NCI-H774 (cell line): ENCODE measurements at places on chromosomes 4 and X.

DNA sequence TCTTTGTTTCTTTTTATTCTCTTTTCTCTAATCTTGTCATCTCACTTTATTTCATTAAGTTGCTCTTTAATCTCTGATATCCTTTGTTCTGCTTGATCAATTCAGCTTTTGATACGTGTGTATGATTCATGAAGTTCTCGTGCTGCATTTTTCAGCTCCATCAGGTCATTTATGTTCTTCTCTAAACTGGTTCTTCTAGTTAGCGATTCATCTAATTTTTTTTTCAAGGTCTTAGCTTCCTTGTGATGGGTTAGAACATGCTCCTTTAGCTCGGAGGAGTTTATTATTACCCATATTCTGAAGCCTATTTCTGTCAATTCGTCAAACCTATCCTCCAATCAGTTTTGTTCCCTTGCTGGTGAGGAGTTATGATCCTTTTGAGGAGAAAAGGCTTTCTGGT, 1045.0 kb upstream of the ADGRL3 start:
- DNase-seq: no peak

- DNase-seq: no peak
These were observed 17.3 kb upstream of the BBS12 start for GRCh38 chr4:122715221-122715620.

GRCh38 chrX:135973548-135974278, at the start of gene MMGT1:
Gene MMGT1, minus strand, starts transcription at chrX:135973988. Its CDS starts 313 bp downstream, at chrX:135973675.
- DNase-seq: peak; percentile 93

GRCh38 chr4:90415116-90415515, 287.9 kb downstream of the CCSER1 start:
- DNase-seq: no peak

DNA sequence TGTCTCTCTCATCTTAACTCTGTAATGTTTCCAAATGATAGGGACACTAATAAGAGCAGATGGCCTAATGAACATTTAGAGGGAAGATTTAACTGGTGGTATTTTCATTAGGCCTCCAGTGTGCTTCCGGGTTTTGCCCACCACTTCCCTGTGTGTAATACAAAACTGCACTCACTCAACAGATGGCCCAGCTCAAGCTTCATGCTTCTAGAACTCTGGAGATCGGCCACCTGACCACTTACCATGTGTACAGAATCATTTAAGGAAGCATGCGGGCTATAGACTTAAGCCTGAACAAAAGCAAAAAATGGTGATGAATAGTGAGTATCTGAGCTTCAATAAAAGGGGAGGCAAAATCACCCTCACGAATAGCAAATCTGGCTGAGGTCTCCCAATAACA, 89.3 kb downstream of the SH2D1A start:
- no peak for DNase-seq

DNA sequence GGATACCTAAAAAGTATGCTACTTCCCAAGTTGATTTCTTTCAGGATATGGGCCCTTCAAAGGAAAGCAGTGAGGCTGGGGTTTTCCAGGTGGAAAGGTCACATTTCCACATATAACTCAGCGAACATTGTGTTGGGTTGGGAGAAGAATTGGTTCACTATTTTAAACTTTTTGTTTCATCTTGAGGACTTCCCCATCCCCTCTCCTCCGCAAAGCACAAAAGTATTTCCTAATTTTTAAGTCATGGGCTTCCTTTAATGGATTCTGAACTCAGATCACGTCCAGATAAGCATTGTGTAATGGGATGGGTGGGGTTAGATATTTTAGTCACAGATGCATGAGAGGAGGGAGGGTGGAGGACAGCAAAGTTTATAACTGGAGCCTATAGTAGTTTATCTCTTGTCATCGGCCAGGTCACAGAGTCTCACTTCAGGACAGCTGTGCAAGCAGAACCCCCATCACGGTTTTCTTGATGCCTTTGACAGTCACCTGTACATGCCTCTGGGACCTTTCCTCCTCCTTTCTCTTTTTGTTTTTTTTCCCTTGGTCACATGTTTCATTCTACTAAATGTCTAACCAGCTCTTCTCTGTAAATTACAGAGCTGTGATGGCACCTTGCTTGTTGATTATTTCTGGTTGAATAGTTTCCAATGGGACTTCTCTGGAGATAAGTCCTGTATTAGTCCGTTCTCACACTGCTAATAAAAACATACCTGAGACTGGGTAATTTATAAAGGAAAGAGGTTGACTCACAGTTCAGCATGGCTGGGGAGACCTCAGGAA, 115.4 kb downstream of the PTTG2 start:
- DNase-seq: no peak

DNA sequence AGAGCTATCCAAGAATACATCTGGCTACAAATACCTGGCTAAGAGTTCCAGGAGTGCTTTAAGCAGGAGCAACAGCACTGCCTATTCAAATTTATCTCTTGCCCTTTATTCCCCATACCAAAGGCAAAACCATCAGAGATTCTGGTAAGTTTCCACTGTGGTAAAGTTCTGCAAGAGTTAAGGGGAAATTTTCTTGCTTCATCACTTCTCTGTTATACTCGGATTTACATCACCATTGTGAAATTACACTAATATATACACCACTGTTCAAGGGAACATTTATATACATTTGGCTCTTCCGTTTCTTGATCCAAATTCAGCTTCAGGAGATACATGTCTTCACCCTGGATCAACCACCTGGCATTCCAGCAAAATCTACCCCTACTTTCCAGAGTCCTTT, 70.8 kb upstream of the PTPN13 start:
- DNase-seq: no peak

DNA sequence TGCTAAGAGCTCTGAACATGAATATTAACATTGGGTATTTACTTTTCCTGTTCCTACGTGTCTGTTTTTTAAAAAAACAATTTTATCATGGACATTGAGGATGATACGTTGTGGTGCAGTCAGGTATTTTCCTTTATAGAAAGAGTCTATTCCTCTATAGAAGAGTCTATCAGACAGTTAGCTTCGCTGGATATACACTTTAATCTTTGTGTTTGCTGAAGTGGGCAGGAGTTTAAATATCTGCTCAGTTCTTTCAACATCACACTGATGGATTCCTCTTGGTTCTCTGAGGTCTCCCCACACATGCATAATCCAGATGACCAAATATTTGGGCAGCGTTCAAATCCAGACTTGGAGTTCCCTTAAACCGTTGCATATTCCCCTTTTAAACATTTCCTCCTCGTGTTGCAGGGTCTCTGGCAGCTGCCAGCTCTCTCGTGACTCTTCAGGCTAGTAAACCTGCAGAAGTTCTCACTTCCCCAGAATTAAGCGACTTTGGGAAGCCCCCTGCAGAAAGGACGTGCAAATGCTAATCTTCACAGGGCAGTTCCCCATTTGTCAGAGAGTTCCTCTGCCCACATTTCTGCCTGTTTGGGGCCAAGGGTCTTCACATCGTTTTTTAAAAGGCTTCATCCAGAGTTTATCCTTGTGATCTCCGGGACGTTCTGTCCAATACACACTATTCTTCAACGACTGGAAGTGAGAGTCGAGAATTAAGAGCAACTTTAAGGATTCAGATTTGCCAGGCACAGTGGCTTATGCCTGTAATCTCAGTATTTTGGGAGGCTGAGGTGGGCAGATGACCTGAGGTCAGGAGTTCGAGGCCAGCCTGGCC, 20.5 kb upstream of the DHRSX start:
- no peak for DNase-seq

DNA sequence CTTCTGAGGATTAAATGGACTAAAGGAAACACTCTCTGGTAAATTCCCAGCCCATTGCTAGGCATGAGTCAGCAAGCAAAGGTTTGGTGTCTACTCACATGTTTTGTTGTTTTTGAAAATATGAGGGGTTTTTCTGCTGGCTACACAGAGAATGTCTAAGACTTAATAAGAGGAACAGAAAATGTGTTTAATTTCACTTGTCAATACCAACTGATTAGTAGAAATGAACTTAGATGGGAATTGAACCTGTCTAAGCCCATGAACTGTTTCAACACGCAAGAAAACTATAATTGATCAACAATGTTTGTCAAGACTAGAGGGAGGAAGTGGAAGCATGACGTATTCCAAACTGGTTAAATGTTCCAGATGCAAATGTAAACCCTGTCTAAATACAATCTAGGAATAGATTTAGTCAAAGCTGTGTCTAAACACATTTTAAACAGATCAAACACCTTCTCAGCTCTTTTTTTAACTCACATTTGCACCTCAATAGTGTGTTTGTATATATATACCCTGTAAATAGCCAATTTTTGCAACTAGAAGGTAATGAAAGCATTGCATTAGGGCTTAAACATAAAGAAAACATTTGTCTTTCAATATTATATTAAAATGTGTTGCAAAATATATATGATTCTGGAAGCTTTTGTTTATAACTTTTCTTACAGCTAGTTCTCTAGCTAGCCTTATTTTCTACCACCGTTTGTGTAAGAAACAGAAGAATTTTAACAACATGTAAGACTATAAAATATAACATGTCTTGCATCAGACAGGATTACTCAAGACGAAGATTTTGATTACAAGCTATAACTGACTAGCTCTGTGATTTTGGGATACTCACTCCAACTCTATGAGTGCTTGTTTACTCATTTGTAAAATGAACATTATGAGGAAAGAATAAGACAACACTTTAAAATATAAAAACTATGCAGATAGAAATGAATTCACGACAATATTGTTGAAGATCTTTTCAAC, 607.8 kb downstream of the FSTL5 start:
- DNase-seq: no peak

DNA sequence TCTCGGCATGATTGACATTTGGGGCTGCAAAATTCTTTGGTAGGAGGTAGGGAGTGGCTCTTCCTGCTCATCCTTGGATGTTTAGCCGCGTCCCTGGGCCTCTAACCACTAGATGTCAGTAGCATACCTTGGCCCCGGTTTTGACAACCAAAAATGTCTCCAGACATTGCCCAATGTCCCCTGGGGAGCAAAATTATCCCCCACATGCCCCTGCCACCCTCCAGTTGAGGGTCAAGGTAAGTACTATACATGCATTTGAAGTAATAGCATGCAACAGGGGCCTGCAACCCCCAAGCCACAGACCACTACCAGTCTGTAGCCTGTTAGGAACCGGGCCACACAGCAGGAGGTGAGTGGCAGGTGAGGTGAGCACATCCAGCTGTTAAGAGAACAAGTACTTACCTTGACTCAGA, 17.6 kb upstream of the KIAA1210 start:
- no peak for DNase-seq

GRCh38 chrX:10859353-10859752, 239.0 kb upstream of the MID1 start:
- no peak for DNase-seq
